ENCODE measurements at places on chromosomes 5 and 9.

DNA sequence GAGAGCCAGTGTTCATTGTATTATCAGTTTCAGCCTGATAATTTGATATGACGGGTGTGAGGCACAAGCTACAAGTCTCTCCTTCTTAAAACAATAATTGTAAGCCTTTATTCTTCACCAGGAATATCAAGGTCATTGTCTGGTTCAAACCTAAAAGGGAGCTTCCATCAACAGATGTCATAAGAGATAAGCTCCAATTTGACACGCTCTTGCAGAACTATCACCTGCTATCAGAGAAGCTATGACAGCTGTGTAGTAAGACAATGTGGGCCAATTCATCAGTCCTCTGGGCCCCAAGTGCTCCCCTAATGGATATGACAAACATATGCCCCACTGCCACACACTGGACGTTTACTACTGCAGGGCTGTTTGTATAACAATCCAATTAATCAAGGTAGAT, 1010.2 kb upstream of the DMAC1 start:
- no peaks in the 10 kb centered on the region for H3K4me1 ChIP-seq
- no peak for DNase-seq
- no peak overlapping the region for H3K27ac ChIP-seq
- H3K27me3 ChIP-seq = no peaks in the 10 kb centered on the region
- H3K36me3 ChIP-seq = no peaks in the 10 kb centered on the region

DNA sequence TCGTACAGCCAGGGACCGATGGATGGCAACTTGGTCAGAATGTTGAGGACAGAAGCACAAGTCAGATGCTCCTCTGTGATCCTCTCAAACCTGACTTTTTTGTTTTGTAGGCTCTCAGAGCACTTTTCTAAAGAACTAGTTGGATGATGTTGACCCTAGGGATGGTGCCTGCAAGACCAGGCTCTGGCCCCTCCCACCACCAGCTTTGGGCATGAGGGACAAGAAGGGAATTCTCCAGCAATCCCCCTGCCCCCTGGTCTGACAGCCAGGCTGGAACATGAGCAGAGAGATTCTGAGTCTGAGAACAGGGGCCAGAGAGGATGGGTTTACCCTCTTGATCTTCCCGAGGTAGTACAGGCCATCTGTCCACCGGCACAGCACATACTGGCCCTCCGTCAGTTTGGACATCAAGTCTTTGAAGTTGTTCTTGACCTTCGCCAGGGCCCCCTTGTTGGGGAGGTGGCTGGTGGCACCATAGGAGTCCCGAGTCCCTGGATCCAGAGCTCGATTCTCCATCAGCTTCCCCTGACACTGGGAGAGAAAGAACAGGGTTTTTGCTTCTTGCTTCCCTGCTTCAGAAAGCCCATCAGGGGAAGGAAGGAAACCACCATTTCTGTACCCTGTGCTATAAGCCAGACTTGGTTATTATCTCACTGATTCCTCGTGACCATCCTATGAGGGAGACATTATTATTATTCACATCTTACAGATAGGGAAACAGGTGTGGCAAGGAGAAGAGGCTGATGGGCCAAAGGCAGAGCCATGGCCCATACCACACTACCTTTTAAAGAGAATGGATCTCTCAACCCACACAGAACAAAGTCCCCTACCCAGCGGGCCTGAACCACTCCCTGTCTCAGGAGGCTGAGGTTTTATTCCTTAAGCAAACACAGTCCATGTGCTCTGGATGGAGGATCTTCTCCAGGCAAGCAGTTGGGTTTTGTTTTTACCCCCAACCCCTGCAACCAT, 2.5 kb downstream of the PHF19 start:
- peaks cover 28% of the 10 kb centered on the region for H3K4me1 ChIP-seq
- H3K27me3 ChIP-seq = peaks cover 4% of the 10 kb centered on the region
- no peaks in the 10 kb centered on the region for H3K36me3 ChIP-seq
- H3K27ac ChIP-seq = peak overlapping the region; percentile 86
- H3K4me3 ChIP-seq = no peak overlapping the region

- no peaks in the 10 kb centered on the region for H3K4me1 ChIP-seq
- H3K4me3 ChIP-seq = no peak overlapping the region
- no peak for DNase-seq
- H3K36me3 ChIP-seq = no peaks in the 10 kb centered on the region
- no peaks in the 10 kb centered on the region for H3K27me3 ChIP-seq
- no peak overlapping the region for H3K27ac ChIP-seq
Measured at GRCh38 chr5:21823588-21823987, 1029.6 kb downstream of the CDH12 start.

DNA sequence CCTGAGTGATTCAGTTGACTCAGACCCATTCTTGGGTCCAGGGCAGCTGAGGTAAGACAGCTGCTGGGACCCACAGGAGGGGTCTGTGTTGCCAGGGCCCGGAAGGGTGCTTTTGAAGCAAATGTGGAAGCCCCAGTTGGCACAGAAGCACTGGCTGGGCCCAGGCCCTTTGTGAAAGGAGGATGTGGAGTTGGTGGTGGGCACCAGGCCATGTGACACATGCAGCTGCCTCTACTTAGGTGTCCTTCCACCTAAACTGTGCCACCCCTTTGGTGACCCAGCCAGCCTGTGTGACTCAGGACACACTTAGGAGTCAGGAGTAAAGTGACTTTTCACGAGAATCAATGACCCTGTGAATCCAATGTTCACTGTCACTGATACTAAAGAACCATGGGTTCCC, 114.3 kb upstream of the SLC25A48 start:
- H3K4me1 ChIP-seq = no peaks in the 10 kb centered on the region
- DNase-seq = no peak
- H3K27me3 ChIP-seq = peaks cover 5% of the 10 kb centered on the region

GRCh38 chr9:38652486-38652885, 32.1 kb upstream of the ANKRD18A start:
- no peak overlapping the region for H3K4me3 ChIP-seq
- no peaks in the 10 kb centered on the region for H3K36me3 ChIP-seq

DNA sequence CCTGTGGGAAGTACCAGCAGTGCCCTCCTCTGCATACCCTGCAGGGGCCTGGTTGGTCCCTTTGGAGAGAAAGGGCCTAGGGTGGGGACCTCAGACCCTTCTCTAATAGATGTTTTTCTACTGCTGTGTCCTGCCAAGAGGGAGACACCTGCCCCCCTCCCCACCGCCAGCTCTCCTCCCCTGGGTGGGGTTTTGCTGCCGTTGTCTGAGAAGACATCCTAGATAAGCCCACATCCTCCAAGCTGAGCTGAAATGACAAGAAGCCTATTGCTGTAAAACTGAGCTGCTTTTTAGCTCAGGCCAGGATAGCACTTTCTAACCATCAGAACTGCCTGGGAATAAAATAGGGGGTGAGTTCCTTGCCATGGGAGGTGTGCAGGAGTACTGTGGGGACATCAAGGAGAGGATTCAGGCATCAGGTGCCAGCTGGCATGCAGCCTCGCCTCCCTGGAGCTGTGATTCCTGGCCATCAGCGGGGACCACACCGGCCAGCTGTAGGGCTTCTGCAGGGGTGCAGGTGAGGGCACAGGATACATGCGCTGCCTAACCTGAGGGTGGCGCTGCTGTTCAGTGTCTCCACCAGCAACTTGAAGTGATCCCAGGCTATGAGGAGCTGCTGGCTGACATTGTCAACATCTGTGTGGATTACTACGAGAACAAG, 37.9 kb downstream of the CYFIP2 start:
- H3K27me3 ChIP-seq = no peaks in the 10 kb centered on the region
- DNase-seq = no peak
- H3K27ac ChIP-seq = peak overlapping the region; percentile 62
- H3K4me1 ChIP-seq = peaks cover 24% of the 10 kb centered on the region
- H3K4me3 ChIP-seq = no peak overlapping the region

DNA sequence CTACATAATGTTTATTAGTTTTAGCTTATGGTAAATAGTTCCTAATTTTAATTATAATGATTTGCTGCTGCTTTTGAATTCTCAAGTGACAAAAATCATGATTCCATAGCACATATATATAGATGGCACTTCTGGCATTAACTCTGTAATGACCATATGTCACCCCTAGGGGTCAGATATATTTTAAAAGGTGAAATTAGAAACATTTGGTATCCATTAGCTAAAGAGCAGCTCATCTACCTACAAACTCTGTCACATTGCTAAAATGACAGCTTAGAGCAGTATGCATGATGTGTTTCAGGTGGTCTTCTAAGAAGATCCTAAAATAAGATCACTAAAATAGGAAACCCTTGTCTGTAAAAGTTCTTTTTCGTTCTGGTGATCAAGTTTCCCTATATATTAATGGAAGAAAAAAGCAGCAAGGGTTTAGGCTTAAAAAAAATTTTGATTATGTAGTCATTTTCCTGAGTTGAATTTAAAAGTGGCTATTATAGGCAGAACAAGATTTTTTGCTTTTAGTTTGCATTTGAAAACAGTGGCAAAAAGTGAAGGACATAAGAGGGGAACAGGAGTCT, 157.7 kb upstream of the POU5F2 start:
- DNase-seq = no peak
- H3K4me1 ChIP-seq = peaks cover 2% of the 10 kb centered on the region
- no peak overlapping the region for H3K27ac ChIP-seq
- no peaks in the 10 kb centered on the region for H3K27me3 ChIP-seq
- no peak overlapping the region for H3K4me3 ChIP-seq
- peaks cover 4% of the 10 kb centered on the region for H3K36me3 ChIP-seq

DNA sequence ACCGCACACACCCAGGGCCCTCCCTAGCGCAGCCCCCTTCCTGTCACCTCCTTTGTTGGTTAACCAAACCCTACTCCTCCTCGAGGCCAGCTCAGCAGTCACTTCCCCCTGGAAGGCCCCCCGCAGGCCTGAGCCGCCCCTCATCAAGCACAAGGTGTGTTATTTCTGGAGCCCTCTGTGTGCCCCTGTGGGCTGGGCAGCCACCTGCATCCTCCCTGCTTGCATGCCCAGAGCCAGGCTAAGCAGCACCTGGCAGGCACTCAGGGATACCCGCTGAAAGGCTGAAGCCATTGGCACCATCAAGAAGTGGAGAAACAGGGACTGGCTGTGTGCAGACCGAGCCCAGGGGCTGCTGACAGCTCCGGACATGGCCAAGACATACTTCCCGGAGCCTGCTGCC, 121.8 kb downstream of the ZNF354C start:
- peaks cover 14% of the 10 kb centered on the region for H3K27me3 ChIP-seq
- H3K4me3 ChIP-seq = no peak overlapping the region
- H3K4me1 ChIP-seq = no peaks in the 10 kb centered on the region
- no peaks in the 10 kb centered on the region for H3K36me3 ChIP-seq
- DNase-seq = no peak

- H3K4me3 ChIP-seq = no peak overlapping the region
- no peaks in the 10 kb centered on the region for H3K4me1 ChIP-seq
- H3K27me3 ChIP-seq = no peaks in the 10 kb centered on the region
- no peak for DNase-seq
Measured at GRCh38 chr5:54066433-54066832, 243.9 kb downstream of the ARL15 start.

DNA sequence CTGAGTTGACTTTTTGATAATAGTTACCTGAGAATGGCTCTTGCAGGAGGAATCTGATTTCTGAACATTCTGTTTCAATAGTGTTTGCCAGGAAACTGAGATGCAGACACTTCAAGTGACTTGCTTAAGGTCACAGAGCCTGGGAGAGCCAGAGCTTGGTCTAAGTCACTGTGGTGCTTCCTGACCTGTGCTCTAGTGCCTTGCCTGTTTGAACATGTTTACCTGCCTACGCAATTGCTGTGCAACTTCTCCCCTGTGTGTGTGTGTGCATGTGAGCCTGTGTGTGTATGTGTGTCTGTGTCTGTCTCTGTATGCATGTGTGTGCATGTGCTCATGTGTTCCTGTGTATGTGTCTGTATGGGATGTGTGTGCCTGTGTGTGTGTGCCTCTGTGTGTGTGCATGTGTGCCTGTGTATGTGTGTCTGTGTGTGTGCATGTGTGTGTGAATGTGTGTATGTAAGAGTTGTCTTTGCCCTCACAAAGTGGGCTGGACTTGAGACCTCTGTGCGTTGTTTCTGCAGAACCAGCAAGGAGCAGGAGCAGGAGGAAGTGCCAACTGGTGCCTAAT, 185.8 kb downstream of the GADD45G start:
- DNase-seq = no peak
- no peaks in the 10 kb centered on the region for H3K36me3 ChIP-seq

DNA sequence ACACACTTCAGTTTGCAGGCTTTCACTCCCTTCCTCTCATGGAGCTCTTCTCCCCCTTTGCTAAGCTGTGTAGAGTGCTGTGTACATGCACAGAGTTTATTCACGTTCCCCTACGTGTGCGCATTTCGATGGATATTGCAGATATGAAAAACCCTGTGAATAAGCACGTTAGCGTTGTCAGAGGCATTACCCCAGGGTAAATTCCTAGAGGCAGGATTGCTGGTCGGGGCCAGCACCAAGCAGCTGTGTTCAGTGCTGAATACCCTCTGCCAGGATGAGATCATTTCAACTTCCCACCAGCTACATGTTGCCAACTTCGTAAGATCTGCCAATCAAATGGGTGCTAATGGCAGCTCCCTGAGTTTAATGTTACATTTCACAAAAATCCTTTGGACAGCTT, 172.3 kb upstream of the PPP1R26 start:
- H3K36me3 ChIP-seq = peaks cover 9% of the 10 kb centered on the region
- no peak overlapping the region for H3K27ac ChIP-seq
- H3K27me3 ChIP-seq = peaks cover 22% of the 10 kb centered on the region

Measured in memory B cell (primary cell).